Left ventricle myocardium superior (tissue), 1 donor: ENCODE measurements at places on chromosomes 7 and 10. TPM values are rescaled to one million over a fixed set of nuclear protein-coding genes. Genes with fewer than 3 reads are reported as not detected.

Gene ANXA8L1
- 1.2 TPM for total RNA-seq

Gene OR2F2
- not detected for total RNA-seq

Gene EEPD1
- total RNA-seq: 9.6 TPM

Gene ANAPC16
- total RNA-seq: 260 TPM

Gene TEX36
- total RNA-seq: not detected

Gene FFAR4
- 0.07 TPM for total RNA-seq

Gene LLCFC1
- not detected for total RNA-seq

Gene ZSCAN21
- total RNA-seq: 7.7 TPM

Gene NPFFR1
- 0.02 TPM for total RNA-seq
